ENCODE measurements at places on chromosomes 3 and 15. TPM values are rescaled to one million over a fixed set of nuclear protein-coding genes. Genes with fewer than 3 reads are reported as not detected.
A peak's percentile ranks its signal among the peaks of the same experiment; 100 is the strongest.

DNA sequence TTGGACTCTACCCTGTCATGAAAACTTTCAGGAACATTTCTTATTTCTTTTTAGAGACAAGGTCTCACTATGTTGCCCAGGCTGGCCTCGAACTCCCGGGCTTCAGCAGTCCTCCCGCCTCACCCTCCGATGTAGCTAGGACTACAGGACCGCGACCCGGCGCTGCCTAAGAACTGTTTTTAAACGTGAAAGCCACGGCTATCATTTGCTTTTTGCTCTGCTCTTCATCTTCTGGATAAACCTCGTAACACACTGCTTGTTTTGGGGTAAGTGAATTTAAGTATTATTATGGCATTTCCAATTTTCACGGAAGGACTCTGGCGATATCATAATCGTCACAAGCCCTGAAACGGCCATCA lies 14.3 kb upstream of the CCNL1 start:
- peak; percentile 35 for DNase-seq

DNA sequence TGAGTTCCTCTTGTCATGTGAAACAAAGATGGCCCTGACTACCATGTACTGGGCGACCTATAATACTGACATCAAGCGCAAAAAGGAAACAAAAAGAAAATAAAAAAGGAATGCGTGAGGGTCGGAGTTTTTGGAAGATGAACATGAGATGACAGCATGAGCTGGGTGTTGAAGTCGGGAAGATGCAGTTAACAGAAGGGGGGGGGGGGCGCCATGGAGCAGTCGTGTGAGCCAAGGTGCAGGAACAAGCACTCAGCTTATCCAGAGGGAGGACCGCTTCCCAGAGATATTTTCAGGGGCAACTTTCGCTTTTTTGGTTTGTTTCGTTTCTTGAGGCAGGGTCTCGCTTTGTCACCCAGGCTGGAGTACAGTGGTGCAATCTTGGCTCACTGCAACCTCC lies 110.2 kb downstream of the RORA start:
- DNase-seq, result no peak

DNA sequence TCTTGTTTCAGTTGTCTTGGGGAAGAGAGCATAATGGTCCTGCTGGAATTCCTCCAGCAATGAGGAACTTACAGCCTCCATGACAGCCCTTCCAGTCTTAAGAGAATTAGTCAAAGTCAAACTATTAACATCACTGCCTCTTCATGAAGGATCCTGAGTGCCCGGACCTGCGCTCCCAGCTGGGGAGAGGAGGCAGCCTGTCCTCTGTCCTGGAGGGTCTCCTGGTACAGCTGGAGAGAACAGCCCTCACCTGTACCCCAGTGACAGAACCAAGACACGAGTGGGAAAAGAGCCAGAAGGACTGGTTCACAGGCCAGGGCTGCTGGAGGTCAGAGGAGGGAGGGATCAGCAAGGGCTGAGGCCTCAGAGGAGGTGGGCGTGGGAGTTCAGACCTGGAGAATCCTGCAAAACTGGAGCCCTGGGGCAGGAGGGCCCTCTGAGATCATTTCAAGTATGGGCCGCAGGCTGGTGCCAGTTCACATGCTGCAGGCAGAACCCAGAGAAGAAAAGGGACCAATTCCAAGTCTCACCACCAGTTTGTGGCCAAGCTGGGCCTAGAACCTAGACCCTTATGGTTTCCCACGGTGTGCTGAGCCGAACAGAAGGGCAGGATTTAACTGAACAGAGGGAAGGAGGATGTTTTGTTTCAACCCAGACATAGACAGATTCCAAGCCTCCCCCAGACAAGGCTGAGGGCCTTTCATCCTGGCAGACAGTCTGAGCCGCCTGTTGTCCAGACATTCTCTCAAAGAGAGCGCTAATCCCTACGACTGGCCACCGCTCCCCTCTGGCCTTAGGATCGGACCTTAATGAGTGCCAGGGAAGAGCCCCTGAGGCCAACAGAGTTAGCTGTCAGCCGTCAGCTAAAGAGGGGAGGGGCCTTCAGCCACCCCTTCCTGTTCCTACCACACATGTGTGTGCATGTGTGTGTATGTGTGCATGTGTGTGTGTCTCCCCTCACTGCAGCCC lies 18.2 kb downstream of the LOXL1 start:
- DNase-seq, result no peak

DNA sequence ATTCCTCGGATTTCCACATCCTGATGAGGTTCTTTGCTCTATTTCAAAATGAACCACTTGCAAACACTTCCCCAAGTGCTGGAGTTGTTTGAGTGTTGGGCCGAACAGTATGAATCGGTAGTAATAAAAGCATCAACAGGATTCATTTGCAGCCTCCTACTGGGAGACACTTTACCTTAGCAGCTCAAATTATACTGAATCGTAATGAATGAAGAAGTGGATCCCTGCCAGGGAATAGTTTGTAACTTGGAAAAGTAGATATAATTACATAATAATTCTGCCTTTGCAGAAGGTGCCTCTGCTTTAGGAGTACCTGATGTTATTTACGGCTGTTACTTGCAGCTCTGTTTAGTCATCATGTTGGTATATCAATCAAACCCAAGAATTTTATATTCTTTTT lies 669.1 kb downstream of the CADM2 start:
- DNase-seq, result no peak

- no peak for DNase-seq
Measured at GRCh38 chr3:62965311-62965710, 90.1 kb upstream of the CADPS start.

LSAMP gene
- 0.26 TPM for total RNA-seq

- no peak for DNase-seq
Measured at GRCh38 chr3:186600896-186601295, 12.0 kb upstream of the AHSG start.

AGBL1 gene
- total RNA-seq, result not detected

MYLK gene
- 3.2 TPM for total RNA-seq

GRCh38 chr15:66144978-66145725 lies 108.4 kb downstream of the MEGF11 start:
- DNase-seq, result no peak
